ENCODE measurements at places on chromosomes 4 and X. TPM values are rescaled to one million over a fixed set of nuclear protein-coding genes. Genes with fewer than 3 reads are reported as not detected.
A peak's percentile ranks its signal among the peaks of the same experiment; 100 is the strongest.

The TACR3 gene
- total RNA-seq, result not detected

The ENPEP gene
- total RNA-seq, result not detected

The BTK gene
- total RNA-seq, result 0.48 TPM

The HSFX2 gene
- total RNA-seq, result 0.57 TPM

The TENM3 gene
- total RNA-seq, result not detected

The FGF2 gene
- 1.5 TPM for total RNA-seq

The PDGFRA gene
- total RNA-seq, result not detected

The REELD1 gene
- 0.18 TPM for total RNA-seq

The ADH1A gene
- not detected for total RNA-seq

The TMPRSS11E gene
- 0.15 TPM for total RNA-seq

The SRPK3 gene
- not detected for total RNA-seq

The VCX2 gene
- total RNA-seq, result not detected

The VEGFC gene
- not detected for total RNA-seq

The GPR82 gene
- 0.39 TPM for total RNA-seq

GRCh38 chrX:85111347-85111746 is 107.7 kb downstream of the APOOL start:
- no peak overlapping the region for H3K4me3 ChIP-seq
- no peak overlapping the region for H3K27ac ChIP-seq
- DNase-seq, result no peak
- no peaks in the 10 kb centered on the region for H3K4me1 ChIP-seq
- no peaks in the 10 kb centered on the region for H3K27me3 ChIP-seq

- no peaks in the 10 kb centered on the region for H3K27me3 ChIP-seq
- peaks cover 76% of the 10 kb centered on the region for H3K4me1 ChIP-seq
- H3K36me3 ChIP-seq, result peaks cover 52% of the 10 kb centered on the region
Measured at GRCh38 chrX:154355094-154355775, 19.2 kb downstream of the FLNA start.

DNA sequence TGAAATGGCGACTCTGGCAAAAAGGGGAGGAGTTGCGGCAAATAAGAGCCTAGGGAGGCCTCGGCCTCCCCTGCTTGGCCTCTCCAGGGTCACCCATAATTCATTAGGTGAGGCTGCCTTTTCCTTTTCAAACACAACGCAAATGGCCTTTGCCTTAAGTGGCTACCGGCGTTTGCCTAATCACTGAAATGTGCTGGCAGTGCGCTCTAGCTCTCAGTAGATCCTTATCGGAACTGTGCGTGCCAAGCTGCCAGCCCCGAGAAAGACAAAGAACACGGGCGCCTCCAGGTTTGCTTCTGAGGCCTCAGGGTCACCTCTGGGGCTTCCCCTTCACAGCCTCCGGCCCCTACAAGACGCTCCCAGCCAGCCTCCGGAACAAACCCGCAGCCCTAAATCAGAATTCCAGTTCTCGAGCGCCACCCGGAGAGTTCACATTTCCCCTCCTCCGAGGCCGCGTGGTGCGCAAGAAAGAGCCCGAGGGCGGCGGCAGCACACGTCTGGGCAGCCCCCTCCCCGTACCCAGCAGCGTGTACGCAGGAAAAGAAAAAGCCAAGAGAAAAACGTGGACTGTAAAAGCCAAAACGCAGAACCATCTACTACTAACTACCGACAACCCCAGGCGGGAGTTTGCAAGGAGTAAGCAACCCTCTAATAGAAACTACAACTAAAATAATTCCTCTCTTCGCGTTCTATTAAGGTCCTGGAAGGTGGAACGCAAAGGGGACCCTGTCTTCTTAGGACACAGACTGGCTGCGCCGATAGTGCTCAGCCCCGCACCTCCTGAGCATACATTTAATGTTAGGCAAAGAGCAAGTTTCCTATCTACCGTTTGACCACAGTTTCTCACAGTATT is 76.5 kb upstream of the BCOR start:
- peak overlapping the region; percentile 72 for H3K4me3 ChIP-seq
- H3K27me3 ChIP-seq, result no peaks in the 10 kb centered on the region
- H3K36me3 ChIP-seq, result no peaks in the 10 kb centered on the region
- peaks cover 31% of the 10 kb centered on the region for H3K4me1 ChIP-seq

GRCh38 chrX:130114141-130114588 is 3.9 kb upstream of the ELF4 start:
- H3K4me1 ChIP-seq, result no peaks in the 10 kb centered on the region
- H3K36me3 ChIP-seq, result no peaks in the 10 kb centered on the region
- no peak overlapping the region for H3K4me3 ChIP-seq
- H3K27ac ChIP-seq, result no peak overlapping the region
- no peak for DNase-seq

DNA sequence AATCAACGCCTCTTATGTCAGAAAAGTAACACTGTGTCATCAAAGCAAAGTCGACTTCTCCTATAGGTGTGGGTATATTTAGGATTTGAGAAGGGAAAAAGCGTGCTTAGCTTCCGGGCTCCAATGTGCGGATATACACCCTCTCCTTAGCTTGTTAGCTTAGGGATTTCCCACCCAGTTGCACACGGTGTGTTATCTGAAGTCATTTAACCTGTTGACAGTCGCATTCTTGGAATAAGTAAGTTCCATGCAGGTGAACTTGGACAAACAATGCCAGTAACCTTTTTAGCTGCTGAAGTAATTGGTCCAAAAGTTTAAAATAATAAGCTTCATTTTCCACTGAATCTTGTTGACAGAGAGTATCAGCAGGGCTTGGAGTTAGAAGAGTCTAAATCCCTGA is 113.7 kb downstream of the SHROOM3 start:
- H3K4me1 ChIP-seq, result peaks cover 7% of the 10 kb centered on the region
- no peak overlapping the region for H3K27ac ChIP-seq
- no peaks in the 10 kb centered on the region for H3K36me3 ChIP-seq

GRCh38 chr4:113060853-113061252 is 11.4 kb downstream of the ANK2 start:
- DNase-seq, result no peak
- H3K27me3 ChIP-seq, result no peaks in the 10 kb centered on the region
- H3K36me3 ChIP-seq, result no peaks in the 10 kb centered on the region

GRCh38 chr4:185542626-185543315 is 7.5 kb upstream of the PDLIM3 start:
- H3K27me3 ChIP-seq, result peaks cover 5% of the 10 kb centered on the region
- no peak overlapping the region for H3K27ac ChIP-seq
- H3K4me1 ChIP-seq, result no peaks in the 10 kb centered on the region

DNA sequence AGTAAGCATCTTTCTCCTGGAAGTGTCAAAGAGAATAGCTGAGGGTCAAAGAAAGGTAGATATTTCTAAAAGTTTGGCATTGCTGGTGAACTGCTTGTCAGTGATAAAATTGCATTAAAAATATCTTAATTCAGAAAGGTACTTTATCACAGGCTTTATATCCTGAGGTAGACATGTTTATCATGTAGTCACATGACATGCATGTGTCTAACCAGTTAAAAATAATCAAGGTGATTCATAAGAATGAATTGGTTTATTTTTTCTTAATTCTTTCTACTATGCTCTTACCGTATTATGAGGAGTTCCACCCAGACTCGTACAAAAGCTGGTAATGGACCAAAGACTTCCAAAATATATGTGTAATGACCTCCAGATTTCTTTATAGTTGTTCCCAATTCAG is 6.1 kb downstream of the SLC7A11 start:
- no peaks in the 10 kb centered on the region for H3K27me3 ChIP-seq
- no peaks in the 10 kb centered on the region for H3K36me3 ChIP-seq
- DNase-seq, result no peak
- H3K4me3 ChIP-seq, result no peak overlapping the region
- H3K4me1 ChIP-seq, result no peaks in the 10 kb centered on the region

DNA sequence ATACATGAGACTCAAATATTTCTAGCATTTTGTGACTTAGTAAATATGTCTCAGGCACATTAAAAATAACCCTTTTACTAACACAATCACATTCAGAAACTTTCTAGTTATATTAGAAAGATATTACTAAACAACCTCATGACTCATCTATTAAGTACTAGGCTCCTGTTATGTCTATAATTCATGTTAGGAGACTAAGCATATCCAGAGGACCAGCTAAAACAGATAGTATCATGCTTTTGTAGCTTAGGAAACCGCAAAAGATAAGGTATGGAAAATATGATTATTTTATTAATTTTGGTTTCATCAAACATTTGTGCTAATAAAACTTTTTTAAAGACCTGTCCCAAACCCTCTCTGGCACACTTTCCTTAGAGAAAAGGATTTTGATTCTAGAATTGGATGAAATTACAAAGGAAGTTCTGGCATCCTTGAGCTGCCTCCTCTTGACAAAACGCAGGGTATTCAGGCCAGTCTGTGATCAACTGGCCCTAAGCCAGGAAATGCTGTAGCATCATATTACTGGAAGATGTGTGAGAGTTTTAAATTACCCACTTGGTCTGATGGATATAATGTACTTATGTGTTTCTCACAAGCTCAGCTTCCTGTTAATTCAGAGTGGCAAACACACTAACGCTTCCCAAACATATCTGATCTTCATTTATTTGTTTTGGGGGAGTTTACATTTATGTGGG is 60.4 kb downstream of the NRK start:
- no peaks in the 10 kb centered on the region for H3K36me3 ChIP-seq
- DNase-seq, result no peak
- H3K4me1 ChIP-seq, result no peaks in the 10 kb centered on the region
- H3K4me3 ChIP-seq, result no peak overlapping the region

DNA sequence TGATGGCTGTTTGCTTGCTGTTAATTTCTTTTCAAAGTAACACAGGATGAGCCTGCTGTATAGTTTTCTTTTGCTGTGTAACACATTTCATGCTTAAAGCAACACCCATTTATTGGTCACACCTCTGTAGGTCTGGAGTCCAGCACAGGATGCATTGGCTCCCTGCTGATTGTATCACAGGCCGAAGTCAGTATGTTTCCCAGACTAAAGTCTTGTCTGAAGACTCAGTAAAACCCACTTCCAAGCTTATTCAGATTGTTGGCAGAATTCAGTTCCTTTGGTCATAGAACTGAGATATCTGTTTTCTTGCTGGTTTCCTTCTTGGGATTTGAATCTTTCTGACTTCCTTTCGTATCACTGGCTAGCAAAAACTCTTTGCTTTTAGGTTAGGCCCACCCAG is 54.3 kb downstream of the LRP2BP start:
- no peaks in the 10 kb centered on the region for H3K36me3 ChIP-seq
- DNase-seq, result no peak
- H3K27me3 ChIP-seq, result no peaks in the 10 kb centered on the region
- no peak overlapping the region for H3K4me3 ChIP-seq
- no peak overlapping the region for H3K27ac ChIP-seq

- no peak overlapping the region for H3K4me3 ChIP-seq
- no peak overlapping the region for H3K27ac ChIP-seq
- no peaks in the 10 kb centered on the region for H3K4me1 ChIP-seq
- H3K36me3 ChIP-seq, result no peaks in the 10 kb centered on the region
- no peaks in the 10 kb centered on the region for H3K27me3 ChIP-seq
Measured at GRCh38 chr4:41256131-41256739, 493 bp upstream of the UCHL1 start.

Data from CD8-positive, alpha-beta memory T cell (primary cell).